CD4-positive, alpha-beta T cell (primary cell): ENCODE measurements at places on chromosomes 1 and 21. TPM values are rescaled to one million over a fixed set of nuclear protein-coding genes. Genes with fewer than 3 reads are reported as not detected.

S100A11 gene
- 24.1 TPM for total RNA-seq

PLPPR4 gene
- total RNA-seq: not detected

CFAP107 gene
- total RNA-seq: not detected

NHLH1 gene
- total RNA-seq: not detected

LZIC gene
- total RNA-seq: 16.0 TPM

PAPPA2 gene
- total RNA-seq: not detected

ADCY10 gene
- 0.52 TPM for total RNA-seq

DPT gene
- total RNA-seq: not detected

PGLYRP4 gene
- not detected for total RNA-seq
